Stimulated activated CD4-positive, alpha-beta T cell treated with anti-CD3 and anti-CD28 coated beads, TNF-alpha, amount 100 ng/mL, for 4 hours (primary cell): ENCODE measurements at places on chromosomes 12 and 14.

GRCh38 chr14:68391311-68392014 lies 401.4 kb downstream of the ZFP36L1 start:
- no peak for DNase-seq

- no peak for DNase-seq
Observed at GRCh38 chr14:50501642-50502041, 30.7 kb downstream of the MAP4K5 start.

GRCh38 chr12:11943919-11944700 lies 126.6 kb upstream of the BCL2L14 start:
- DNase-seq: no peak

GRCh38 chr14:75185251-75186040 lies 9.0 kb upstream of the TMED10 start:
- DNase-seq: no peak

- DNase-seq: no peak
Observed at GRCh38 chr14:80602946-80603345, 338.6 kb downstream of the CEP128 start.

- DNase-seq: no peak
Observed at GRCh38 chr12:7915661-7916403, 20.2 kb downstream of the SLC2A3 start.

DNA sequence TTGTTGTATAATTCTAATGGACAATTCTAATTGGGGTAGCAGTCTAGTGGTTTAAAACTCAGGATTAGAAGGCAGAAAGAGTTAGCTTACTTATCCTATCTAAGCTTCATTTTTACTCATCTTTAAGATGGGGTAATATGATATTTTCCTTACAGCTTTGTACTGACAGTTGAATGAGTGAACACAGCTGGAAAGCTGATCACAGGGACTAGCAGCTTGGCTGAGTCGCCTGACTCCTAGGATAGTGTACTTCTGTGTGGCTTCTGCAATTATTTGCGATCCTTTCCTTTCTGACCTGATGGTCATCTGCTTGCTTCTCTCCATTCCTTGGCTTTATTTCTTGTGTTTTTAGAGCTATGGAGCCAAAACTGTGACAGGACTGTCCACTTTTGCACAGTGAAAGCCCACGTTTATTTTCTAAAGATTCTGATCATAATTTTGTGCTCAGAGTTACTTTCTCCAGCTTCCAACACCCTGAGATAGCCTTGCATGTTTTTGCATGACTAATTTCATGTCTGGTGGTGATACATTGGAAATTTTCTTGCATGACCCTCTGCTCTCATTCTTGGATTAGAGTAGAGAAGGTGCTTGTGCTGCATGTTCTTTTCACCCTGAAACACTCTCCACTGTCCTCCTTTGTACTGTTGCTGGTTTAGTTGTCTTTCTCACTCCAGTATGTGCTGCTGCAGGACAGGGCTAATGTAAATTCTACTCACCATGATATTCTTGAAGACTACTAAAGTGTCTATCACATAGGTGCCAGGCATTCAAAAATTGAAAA lies 377.0 kb upstream of the ATP2B1 start:
- DNase-seq: no peak

GRCh38 chr12:105967038-105967776 lies 171.5 kb downstream of the NUAK1 start:
- DNase-seq: no peak

- DNase-seq: no peak
Observed at GRCh38 chr12:22038734-22039133, 7.3 kb upstream of the CMAS start.

- DNase-seq: no peak
Observed at GRCh38 chr12:85369365-85370154, 89.5 kb downstream of the ALX1 start.

- DNase-seq: no peak
Observed at GRCh38 chr14:23483236-23483854, 13.8 kb downstream of the NGDN start.

DNA sequence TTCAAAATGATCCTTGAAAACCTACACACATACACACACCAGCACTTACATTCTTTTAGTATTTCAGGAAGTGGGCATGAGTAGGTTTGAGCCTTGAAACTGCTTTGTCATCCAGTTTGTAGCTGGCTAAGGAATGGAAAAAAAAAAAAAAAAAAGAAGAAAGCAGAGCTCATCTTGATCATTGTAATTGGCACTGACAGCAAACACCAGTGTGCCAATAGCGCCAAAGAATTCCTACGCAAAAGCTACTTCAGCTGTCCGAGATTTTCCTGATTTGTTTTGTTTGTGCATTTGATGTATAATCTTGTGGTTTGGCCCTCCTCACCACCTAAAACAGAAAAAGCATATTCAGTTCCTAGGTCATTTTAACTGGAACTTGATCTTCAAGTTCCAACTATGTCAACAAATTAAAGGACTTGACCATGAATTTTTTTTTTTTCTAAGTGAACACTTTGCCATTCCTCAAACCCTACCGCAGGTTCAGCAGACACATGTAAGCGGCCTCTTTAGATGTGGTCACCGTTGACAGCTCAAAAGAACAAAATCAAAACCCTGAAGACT lies 57.3 kb downstream of the FLRT2 start:
- DNase-seq: no peak

DNA sequence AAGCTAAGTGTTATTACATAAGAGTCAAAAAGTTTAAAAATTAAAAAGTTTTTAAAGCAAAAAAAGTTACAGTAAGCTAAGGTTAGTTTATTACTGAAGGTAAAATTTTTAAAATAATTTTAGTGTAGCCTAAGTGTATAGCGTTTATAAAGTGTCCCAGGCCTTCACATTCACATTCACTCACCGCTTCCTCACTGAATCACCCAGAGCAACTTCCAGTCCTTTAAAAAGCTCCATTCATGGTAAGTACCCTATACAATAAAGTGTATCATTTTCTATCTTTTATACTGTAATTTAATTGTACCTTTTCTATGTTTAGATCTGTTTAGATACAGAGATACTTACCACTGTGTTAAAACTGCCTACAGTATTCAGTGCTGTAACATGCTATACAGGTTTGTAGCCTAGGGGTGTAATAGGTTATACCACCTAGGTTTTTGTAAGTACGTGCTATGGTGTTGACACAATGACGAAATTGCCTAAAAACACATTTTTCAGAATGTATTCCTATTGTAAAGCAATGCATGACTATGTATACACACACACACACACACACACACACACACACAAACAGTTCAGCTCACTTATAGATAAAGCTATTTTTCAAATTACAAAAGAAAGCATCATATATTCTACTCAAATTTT lies 3.7 kb downstream of the CLEC14A start:
- no peak for DNase-seq

DNA sequence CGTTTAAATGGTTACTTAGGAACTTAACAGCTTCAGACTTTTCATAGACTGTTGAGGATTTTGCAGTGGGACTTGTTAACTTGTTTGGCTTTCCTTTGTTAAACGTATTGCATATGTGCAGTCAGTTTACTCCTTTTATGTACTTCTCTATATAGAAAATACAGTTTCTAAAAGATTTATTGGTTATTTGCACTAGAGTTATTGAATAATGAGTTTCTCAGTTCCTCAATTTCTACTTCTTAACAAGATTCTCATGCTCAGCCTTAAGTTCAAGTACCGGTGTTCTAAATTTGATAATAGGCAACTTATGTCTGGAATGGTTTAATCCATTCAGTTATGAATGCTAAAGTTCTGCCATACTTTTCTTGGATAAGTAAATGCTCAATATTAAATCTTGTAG lies 919 bp downstream of the PSMA3 start:
- no peak for DNase-seq

GRCh38 chr12:103915306-103915705 lies 14.9 kb upstream of the HSP90B1 start:
- DNase-seq: no peak
